ENCODE measurements at places on chromosomes 1 and 21.
A peak's percentile ranks its signal among the peaks of the same experiment; 100 is the strongest.

GRCh38 chr1:27763358-27763757 is 9.7 kb upstream of the STX12 start:
- DNase-seq: no peak

DNA sequence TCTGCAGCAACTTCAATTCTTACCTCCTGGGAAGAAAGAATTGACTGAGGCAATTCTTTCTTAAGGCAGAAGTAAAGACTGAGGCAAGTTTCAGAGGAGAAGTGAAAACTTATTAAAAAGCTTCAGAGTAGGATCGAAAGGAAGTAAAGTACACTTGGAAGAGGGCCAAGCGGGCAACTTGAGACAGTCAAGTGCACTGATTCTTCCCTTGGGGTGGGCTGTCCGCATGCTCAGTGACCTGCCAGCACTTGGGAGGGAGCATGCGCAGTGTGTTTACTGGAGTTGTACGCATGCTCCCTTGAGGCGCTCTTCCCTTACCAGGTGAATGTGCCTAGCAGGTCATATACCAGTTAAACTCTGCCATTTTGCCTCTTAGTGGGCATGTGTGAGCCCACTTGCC is 55.3 kb upstream of the NBPF3 start:
- DNase-seq: no peak

GRCh38 chr1:30305519-30305918 is 417.9 kb downstream of the MATN1 start:
- no peak for DNase-seq

GRCh38 chr1:32759997-32760623 is 57.0 kb downstream of the YARS1 start:
- no peak for DNase-seq

GRCh38 chr1:27601771-27602461 is 2.0 kb downstream of the AHDC1 start:
- DNase-seq: peak; percentile 75

- peak; percentile 1 for DNase-seq
Observed at GRCh38 chr21:27564684-27565301, 597.9 kb upstream of the ADAMTS5 start.

- peak; percentile 33 for DNase-seq
Observed at GRCh38 chr1:181479137-181479745, 4.1 kb upstream of the CACNA1E start.
